ENCODE measurements at places on chromosomes 5 and 9.

GRCh38 chr9:76793784-76794431, 29.7 kb downstream of the PCA3 start:
- no peak for DNase-seq

GRCh38 chr5:28850320-28850921, 1812.0 kb upstream of the CDH9 start:
- no peak for DNase-seq

DNA sequence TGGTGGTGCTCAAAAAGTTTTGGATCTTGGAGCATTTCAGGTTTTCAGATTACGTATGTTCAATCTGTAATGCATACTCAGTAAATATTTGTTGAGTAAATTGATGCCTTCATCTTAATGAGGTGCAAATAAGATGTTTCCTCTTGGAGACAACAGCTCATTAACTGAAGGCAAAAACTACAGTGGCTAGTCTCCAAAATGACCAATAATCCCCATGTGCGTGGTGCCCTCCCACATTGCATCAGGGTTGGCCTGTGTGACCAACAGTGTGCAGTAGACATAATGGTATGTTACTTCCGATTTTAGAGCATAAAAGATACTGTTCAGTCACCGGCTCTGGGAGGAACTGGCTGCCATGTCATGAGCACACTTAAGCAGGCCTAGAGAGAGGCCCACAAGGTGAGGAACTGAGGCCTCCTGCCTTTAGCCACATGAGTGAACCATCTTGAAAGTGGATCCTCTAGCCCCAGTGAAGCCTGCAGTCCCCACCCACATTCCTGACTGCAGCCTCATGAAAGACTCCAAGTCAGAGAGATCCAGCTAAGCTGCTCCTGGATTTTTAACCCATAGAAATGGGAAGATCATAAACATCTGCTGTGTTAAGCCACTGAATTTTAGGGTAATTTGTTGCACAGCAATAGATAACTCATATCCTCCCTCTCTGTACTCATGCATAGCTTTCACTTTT, 55.7 kb downstream of the LIFR start:
- no peak for DNase-seq

GRCh38 chr5:43367909-43368669, 44.1 kb downstream of the CCL28 start:
- no peak for DNase-seq

DNA sequence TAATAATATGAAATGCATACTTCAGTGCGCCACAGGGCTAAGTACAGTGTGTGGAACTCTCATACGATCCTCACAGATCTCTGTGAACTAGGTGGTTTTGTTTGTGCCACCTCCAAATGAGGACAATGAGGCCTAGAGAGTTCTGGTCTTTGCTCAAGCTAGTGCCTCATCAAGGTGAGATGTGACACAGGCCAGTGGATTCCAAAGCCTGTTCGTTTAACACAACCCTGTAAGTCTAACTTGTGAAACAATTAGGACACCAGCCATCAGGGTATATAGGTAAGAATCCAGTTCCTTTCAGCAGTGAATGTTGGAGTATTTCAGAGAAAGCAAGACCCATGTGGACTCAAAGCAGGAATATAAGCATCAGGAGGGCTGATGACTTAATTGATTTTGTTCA, 130.7 kb upstream of the GAS1 start:
- DNase-seq: no peak

DNA sequence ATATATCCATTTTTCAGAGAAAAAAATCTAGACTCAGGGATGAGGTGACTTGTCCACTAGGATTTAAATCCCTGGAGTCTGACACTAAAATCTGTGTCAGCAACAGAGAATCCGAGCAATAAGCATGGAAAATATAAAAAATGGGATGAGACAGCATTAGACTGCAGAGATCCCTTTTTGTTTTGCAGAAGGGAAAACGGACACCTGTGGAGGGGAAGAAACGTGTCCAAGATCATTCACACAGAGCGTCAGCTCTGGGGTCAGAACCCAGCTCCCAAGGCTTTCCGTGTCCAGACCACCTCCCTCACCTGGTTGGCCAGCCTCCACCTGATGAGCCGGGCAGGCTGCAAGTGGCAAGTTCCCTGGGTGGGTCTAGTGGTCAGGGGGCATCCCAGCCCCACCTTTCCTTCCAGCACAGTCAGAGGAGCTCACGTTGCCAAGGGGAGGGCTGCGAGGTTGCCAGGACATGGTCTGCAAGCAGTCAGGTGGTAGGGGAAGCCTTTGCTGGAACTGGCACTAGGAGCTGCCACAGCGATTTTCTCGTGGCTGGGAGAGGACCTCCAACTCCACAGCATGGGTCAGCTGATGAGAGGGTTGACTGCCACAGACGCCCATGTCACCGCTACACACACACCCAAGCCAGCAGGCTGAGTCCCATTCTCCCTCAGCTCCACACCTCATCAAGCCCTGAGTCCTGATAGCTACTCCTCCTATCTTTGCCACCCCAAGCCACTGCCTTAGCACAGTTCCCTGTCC, 65.9 kb upstream of the CPLX2 start:
- DNase-seq: no peak

DNA sequence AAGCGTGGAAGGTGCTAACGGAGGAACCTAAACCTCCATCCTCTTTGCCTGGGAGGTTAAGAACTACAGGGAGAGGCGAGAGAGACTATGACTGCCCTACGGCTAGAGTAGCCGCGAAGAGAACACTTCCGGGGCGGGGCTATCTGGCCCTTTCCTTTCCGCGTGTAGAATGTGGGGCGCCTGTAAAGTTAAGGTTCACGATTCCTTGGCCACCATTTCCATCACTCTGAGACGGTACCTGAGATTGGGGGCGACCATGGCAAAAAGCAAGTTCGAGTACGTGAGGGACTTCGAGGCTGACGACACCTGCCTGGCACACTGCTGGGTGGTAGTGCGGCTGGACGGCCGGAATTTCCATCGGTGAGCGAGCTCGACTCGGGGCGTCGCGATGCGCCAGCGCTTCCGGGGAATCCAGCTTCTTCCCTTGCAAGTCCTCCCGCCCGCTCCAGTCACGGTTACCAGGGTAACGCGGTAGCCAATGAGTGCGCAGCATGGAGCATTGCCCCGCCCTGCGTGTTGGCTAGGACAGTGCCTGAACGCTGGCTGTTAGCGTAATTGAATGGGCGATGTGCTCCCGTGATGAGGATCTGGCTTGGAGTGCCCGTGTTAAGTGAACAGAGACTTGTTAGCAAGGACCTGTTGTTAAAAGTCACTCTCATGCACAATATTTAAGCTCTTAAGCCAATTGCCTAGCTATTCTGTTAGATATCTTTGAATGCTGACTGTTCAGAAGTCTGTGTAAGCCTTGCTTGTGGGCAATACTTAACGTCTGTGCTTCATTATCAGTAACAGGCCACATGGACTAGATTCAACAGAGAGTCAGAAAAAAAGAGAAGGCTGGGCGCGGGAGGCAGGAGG, at the start of gene THG1L:
TSS of gene THG1L (plus strand) at position 149 of the 858 bp plus-strand sequence. CDS start at position 170, 21 bp downstream.
- peak; percentile 99 for DNase-seq

DNA sequence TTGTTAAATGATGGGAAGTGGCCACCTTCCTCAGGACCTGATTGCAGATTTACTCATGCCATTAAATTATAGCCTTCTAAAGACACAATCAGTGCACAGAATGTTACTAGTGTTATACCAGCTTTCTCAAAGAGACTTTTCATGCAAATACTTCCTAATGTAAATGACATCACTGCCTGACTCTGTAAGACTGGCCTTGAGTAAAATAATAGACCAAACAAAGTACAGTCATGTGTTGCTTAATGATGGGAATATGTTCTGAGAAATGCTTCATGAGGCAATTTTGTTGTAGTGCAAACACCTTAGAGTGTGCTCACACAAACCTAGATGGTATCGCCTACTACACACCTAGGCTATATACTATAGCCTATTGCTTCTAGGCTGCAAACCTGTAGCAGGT, 17.0 kb upstream of the C1QTNF3 start:
- DNase-seq: no peak

DNA sequence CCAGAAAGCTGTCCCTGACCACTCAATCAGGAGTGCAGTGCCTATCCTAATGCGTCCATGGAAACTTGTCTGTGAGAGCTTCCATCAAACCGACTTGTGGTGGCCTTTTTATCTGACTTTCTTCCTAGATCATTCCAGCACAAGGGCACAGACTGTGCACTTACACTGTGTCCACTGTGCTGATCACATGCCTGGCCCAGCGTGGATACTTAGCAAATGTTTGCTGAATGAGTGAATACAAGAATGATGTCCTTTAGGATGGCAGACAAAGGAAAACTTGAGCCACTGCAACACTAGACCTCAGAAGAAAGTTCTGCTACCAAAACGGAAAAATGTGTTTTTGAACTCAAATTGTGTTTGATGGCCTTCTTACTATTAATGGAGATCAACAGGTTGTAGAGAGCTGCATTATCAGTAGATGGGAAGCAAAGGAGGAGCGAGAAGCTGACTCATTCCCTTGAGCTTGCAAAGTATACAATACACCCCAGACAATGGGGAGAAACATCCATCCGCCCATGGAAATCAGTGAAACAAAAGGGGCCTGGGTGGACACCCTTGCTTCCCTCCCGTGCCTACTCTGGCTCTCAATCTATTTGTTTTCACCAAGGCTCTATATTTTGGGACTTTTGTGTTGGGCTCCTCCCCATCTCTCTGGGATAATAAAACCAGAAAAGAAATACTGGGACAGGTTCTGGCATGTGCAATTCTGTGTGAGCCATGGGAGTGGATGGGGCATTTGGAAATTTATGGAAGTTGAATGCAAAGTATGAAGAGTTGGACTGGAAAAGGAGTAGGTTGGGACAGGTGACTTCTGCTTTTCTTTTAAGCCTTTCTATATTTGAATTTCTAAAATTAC, 76.2 kb upstream of the ZFAND5 start:
- no peak for DNase-seq

DNA sequence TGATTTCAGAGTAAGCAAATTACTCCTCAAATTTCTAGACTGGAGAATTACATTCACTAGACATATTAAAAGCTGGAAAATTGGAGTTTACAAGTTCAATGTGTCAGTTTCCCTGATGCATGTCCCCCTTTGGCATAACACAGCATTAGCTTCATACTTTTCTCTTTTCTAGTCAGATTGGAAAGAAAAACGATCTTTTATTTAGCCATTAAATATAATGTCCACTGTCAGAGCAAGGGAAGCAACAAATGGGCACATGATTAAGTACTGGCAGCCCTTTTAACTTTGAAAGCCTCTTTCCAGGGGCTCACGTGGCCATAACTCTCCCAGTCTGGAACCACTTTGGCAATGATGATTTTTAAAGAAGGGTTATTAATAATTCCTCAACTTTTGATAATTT, 203.3 kb downstream of the KCNN2 start:
- no peak for DNase-seq

- no peak for DNase-seq
These were observed 326.3 kb downstream of the SLCO4C1 start for GRCh38 chr5:101969742-101970141.

GRCh38 chr5:14178671-14179211, 35.6 kb downstream of the TRIO start:
- no peak for DNase-seq

DNA sequence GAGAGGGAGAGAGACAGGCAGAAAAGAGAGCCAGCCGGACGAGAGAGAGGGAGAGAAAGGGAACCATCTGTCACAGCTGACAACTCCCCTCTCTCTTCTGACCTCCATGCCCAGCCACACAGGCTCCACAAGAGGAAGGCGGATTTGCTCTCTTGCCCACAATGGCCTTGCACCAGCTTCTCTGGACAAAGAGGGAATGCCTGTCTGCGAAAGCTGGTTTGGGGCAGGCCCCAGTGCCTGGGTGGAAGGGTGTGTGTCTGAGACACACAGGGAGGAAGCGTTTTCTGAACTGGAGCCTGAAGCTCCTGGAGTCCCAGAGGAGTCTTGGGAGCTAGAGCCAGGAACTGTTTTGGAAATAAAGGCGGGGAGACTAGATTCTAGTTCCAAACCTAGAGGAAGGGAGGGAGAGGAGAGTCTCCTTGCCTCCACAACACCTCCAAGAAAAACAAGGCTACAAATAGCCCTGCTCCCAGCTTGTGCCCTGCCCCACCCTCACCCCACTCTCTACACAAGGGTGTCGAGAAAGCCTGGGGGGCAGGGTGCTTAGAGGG, 12.5 kb downstream of the C1QTNF2 start:
- no peak for DNase-seq

DNA sequence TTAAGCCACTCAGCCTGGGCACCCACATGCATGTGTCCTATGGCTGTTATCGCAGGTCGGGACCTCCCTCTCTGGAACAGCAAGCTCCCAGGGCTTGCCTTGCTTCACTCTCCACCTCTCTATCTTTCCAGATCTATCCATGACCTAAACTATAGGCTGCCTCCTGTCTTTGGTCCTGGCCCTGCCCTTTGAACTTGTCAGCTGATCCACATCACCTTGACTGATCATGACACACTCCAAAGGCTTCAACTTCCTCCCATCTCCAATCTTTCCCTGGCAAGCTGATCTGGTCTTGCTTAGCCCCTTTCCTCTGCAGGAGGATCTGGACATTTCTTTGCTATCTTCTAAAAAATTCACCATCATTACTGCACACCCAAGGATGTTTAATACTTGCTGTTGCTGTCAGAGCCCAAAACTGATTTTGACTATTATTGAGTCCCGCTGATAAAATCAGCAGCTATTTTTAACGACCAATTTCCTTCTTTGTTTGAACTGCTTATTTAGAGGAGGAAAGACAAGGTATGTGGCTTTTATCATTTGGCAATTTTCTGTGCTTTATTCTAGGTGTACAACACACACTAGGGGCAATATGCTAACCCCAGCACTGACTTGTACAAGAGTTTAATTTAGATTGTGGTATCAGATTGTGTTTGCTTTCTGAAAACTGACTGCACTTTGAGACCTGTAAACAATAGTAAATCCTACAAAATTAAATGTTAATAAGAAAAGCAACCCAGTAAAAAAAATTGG, 33.5 kb downstream of the CARTPT start:
- DNase-seq: no peak

DNA sequence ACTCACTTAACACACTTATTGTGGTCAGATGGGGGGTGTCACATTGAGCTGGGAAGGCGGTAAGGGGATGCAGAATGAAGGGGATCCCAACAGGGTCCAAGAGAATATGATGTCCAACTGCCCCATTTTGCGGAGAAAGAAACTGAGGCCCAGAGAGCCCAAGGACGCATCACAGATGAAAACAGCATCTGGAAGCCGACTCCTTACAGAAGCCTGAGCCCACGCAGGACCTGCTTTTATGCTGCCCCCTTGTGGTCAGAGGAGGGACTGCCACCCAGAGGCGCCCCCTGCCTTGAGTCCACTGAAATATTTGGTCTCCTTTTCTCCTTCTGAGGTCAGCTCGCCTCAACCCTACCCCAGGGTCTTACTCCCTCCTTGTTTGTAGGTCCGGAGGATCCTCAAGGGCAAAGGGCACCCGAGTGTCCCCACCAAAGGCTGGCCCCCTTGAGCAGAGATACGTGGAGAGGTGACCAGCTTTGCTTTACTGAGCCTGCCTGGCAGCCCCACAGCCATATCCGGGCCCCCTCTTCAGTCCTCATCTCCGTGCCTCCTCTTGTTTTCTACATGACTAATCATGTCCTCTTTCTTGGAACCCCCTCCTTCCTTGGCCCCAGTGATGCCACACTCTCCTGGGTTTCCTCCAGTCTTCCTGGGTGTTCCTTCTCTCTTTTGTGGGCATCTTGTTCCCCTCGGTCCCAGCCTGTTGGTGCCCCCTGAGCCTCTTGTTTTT, 30.0 kb upstream of the TTLL11 start:
- peak; percentile 54 for DNase-seq

- no peak for DNase-seq
These were observed 446 bp downstream of the NXNL2 start for GRCh38 chr9:88535226-88536022.

All from stimulated activated CD4-positive, alpha-beta T cell treated with anti-CD3 and anti-CD28 coated beads, TNF-alpha, amount 100 ng/mL, for 48 hours (primary cell).